Stimulated activated CD4-positive, alpha-beta T cell treated with anti-CD3 and anti-CD28 coated beads, Interleukin-1b, Interleukin-23, amount 100 ng/mL, for 1 hour (primary cell): ENCODE measurements at places on chromosomes 6 and 20.

DNA sequence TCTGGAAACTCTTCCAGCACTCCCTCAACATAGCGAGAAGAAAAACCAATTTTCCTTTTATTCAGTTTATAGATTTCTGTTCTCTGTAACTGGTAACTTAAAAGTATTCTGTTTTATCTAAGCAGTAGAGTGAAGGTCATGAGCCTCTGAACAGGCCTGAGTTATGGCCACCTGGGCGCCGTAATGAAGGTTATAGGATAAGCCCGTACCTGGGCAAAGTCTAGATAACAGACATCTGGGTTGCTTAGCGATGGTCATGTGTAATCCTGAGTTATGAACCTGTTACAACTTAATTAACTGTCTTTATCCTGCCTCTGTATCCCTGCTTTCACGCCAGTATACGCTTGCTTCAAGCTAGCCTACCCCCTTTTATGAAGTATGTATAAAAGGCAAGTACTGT, 13.0 kb upstream of the FAM217A start:
- DNase-seq = no peak

DNA sequence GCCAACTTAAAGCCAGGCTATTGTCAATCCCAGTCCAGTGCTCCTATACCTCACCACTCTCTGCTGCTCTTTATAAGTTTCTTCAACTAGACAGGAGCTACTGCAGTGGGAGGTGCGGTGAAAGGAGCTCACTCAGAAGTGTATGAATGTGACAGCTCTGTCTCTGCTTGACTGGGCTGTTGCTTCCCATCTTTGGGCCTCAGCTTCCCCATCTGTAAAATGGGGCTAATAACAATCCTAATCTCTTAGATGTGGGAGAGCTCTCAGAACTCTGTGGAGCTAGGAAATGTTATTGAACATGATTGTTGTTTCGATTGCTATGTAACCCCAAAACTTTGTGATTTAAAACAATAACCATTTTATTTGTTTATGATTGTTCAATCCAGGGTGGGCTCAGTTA, 8.4 kb upstream of the RALY start:
- DNase-seq = no peak

GRCh38 chr6:15290067-15290680, 44.3 kb downstream of the JARID2 start:
- DNase-seq = no peak

DNA sequence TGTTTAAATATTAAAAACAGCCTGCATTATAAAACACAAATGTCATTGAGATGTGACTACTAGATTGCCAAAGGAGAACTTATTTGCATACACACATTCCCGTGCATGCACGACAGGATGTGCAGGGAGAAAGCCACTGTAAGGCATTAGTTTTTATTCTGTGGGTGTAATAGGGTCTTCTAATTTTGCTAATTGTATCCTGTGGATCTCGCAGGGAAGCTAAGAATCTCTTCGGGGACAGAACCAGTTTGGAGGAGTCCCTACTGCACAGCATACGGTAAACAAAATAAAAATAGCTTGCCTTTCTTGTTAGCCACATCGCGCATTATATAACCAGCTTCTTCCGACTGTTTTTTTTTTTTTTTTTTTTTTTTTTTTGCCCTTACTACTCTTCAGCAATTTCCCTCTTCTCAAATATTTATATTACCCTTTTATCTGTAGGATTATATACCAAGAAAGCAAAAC, 2.0 kb downstream of the ATXN1 start:
- DNase-seq = no peak

- DNase-seq = no peak
Observed at GRCh38 chr6:34982424-34982852, 93.4 kb downstream of the ANKS1A start.

- peak; percentile 17 for DNase-seq
Observed at GRCh38 chr6:79713701-79714322, 82.7 kb downstream of the SH3BGRL2 start.

- DNase-seq = no peak
Observed at GRCh38 chr6:39102071-39102820, 12.7 kb downstream of the SAYSD1 start.

DNA sequence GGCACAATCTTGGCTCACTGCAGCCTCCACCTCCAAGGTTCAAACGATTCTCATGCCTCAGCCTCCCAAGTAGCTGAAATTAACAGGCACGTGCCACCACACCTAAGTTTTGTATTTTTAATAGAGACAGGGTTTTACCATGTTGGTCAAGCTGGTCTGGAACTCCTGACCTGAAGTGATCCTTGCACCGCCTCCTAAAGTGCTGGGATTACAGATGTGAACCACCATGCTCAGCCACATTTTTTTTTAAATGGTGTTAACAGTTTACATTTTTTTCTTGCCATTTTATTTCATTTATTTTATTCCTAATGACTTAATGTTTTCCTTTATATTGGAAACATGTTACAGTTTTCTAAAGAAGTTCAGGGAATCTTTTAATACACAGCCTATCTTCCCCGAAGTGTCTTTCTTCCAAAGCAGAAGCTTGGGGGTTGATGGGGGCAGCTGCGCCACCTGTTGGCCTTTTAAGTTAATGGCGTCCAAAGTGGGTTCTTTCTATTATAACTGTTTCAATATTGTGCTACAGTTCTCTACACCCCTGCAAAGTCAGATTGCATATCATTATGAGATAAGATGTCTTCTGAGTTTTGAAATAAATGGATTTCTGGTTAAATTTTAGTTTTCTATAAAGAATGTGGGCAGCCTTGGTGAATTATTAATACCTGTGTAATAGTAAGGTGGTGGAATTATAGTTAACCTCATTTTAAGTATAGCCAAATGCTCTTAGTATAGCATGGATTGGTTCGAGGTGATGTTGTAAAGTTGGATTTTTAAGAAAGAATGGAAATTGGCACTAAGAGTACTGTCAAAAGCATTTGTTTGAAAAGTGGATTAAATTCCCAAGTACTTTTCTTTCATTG, 42.0 kb upstream of the PLCG1 start:
- peak; percentile 22 for DNase-seq

DNA sequence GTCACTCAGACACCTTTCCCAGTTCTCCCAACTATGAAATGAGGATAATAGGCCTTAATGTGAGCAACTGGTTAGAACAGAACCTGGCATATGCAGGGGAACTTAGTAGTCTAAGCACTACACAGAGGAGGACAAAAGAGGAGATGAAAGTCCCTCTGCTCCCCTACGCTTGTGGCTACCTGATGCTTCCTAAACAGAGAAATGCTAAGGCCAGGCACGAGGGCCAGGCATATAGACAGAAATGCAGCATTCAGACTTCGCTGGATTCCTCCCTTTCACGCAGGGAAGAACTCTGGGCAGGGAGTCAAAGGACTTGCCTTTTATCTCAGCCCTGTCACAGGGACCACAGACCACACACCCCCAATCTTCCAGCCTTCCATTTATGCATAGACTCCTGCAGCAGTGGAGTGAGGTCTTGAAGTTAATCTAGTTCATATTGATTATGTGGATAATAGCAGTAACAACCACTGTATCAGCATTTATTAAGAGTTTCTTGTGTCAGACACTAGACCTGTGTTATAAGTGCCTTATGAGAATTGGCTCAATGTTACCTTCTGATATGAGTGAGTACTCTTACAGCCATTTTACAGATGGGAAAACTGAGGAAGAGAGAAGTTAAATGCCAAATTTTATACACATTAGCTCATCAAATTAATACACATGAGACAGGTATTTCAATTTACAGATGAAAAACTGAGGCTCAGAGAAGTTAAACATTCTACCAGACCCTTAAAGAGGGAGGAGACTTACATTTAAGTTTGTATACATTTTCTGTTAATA, 27.0 kb upstream of the TRAF3IP2 start:
- DNase-seq = no peak

- DNase-seq = no peak
Observed at GRCh38 chr6:99013145-99013544, 65.4 kb upstream of the FBXL4 start.

DNA sequence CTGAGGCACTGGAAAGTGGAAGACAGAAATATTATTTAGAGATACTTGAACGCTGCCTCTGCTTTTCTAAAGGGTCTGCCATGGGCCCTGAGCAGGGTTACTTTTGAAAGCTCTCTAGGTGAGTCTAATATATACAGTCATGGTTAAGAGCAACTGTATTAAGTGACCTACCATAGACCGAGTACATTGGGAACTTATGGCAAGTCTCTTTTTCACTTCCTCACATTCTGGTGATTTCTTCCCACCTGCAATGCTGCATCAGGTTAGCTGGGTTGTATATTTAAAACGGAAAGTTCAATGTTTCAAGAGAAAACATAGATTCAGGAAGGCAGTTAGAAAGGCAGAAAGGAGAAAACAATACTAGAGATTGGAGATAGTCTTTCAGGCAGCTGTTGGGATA, 154.7 kb downstream of the PHF3 start:
- DNase-seq = no peak

DNA sequence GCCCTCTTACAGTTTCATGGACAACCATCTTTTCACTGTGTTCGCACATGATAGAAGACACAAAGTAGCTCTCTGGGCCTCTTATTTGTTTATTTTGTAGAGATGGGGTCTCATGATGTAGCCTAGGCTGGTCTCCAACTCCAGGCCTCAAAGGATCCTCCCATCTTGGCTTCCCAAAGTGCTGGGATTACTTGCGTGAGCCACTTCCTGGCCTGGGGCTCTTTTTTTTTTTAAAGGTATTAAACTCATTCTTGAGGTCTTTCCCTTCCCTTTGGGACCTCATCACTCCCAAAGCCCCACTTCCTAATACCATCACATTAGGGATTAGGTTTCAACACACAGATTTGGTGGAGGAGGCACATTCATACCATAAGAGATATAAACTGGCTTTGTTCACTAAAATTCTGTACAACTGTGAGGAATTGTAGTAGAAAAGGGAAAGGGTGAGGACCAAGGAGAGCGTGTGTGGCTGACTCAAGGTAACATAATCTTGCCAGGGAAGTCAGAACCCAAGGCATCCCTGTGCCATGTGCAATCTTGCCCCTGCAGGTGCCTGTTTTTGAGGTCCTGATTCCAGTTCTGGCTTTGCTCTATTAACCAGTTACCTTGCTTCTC, 45.5 kb downstream of the EIF2S2 start:
- no peak for DNase-seq
